ENCODE measurements at places on chromosomes 16 and 17. TPM values are rescaled to one million over a fixed set of nuclear protein-coding genes. Genes with fewer than 3 reads are reported as not detected.

Gene CD300E
- not detected for total RNA-seq

Gene MSLN
- not detected for total RNA-seq

Gene NTN3
- total RNA-seq: 1.2 TPM

Gene TBX2
- total RNA-seq: 38.9 TPM

Gene EIF3C
- total RNA-seq: 171 TPM

Gene C17orf100
- total RNA-seq: 0.91 TPM

Gene GNG13
- total RNA-seq: not detected

Gene CCL23
- not detected for total RNA-seq

Gene MATCAP1
- 8.4 TPM for total RNA-seq

Gene KCNJ18
- not detected for total RNA-seq

Gene KRT17
- total RNA-seq: 11.0 TPM

Gene VAC14
- total RNA-seq: 35.6 TPM

Gene KCNG4
- not detected for total RNA-seq

Gene RIPOR1
- total RNA-seq: 23.4 TPM

Gene PLXDC1
- total RNA-seq: 0.08 TPM

Gene PDIA2
- total RNA-seq: not detected
